ENCODE measurements at places on chromosomes 6 and 20.

- no peak for DNase-seq
- H3K4me3 ChIP-seq = no peak overlapping the region
- H3K4me1 ChIP-seq = peaks cover 7% of the 10 kb centered on the region
- no peaks in the 10 kb centered on the region for H3K36me3 ChIP-seq
Measured at GRCh38 chr20:36349384-36350170, 43.4 kb downstream of the DLGAP4 start.

- DNase-seq = no peak
- H3K4me1 ChIP-seq = peaks cover 31% of the 10 kb centered on the region
- H3K27me3 ChIP-seq = peaks cover 84% of the 10 kb centered on the region
- no peaks in the 10 kb centered on the region for H3K36me3 ChIP-seq
- no peak overlapping the region for H3K27ac ChIP-seq
- H3K4me3 ChIP-seq = peak overlapping the region; percentile 60
Measured at GRCh38 chr20:64039293-64040160, 3.5 kb downstream of the C20orf204 start.

DNA sequence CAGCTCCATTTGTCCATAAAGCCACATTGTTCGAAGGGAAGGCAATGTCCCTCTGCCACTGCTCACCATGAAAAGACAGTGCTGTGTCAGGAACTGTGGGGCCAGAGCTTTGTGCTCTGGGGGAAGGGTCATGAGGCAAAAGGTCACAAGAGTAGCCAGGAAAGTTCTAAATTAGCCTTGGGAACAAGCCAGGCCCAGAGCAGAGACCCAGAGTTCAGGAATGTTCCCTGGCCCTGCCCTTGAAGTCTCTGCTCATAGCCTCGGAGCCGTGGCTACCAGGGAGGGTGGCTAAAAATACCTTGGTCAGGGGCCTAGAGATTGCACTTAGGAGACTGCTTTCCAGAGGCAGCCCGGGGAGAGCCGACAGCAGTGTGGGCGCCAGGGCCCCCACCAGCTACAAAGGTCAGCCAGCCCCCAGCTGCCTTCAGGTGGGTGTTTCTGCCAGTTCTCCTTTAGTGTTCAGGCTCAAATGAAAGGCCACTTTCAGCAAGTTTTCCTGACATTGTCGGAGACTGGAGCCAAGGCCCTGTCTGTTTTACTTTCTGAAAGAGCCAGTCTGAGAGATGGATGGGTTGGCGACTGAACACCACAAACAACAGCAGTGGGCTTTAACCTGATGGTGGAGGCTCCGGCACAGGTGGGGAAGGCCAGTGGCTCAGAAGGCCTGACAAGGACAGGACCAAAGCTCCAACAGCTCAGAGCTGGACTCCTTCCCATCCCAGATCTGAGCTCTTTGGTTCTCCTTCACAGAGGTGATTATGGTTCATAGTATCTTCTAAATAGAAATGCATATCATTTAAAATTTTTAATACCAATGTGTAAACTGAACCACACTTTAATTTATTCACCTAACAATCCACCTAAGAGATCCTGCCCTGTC is 76.2 kb downstream of the CDH26 start:
- H3K27ac ChIP-seq = no peak overlapping the region
- H3K36me3 ChIP-seq = no peaks in the 10 kb centered on the region
- H3K4me1 ChIP-seq = no peaks in the 10 kb centered on the region
- no peak for DNase-seq
- H3K4me3 ChIP-seq = no peak overlapping the region
- no peaks in the 10 kb centered on the region for H3K27me3 ChIP-seq

DNA sequence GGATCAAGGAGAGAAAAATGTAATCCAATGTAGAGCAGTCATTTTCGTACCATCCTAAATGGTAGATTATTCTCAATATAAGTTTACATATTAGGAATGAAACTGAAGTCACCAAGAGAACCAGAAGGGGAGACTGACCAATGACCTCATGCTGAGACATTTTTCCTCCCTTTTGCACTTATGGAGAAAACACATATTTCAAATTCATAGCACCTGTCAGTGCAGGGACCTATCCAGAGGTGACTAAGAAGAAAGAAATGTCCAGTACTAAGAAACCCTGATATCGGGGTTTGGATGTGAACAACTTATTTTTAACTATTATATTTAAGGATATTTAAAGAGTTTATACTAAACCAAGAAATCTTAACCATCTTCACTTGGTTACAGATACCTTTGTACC is 16.6 kb upstream of the LYRM2 start:
- no peak for DNase-seq
- H3K4me1 ChIP-seq = no peaks in the 10 kb centered on the region
- no peak overlapping the region for H3K4me3 ChIP-seq
- no peaks in the 10 kb centered on the region for H3K27me3 ChIP-seq

GRCh38 chr6:116888732-116889360 is 11.8 kb downstream of the RFX6 start:
- peaks cover 9% of the 10 kb centered on the region for H3K4me1 ChIP-seq
- DNase-seq = no peak
- H3K27ac ChIP-seq = no peak overlapping the region
- H3K4me3 ChIP-seq = no peak overlapping the region

- peak; percentile 53 for DNase-seq
- no peak overlapping the region for H3K4me3 ChIP-seq
- no peak overlapping the region for H3K27ac ChIP-seq
- H3K36me3 ChIP-seq = no peaks in the 10 kb centered on the region
- H3K4me1 ChIP-seq = no peaks in the 10 kb centered on the region
- no peaks in the 10 kb centered on the region for H3K27me3 ChIP-seq
Measured at GRCh38 chr6:132598473-132598872, 8.9 kb upstream of the TAAR5 start.

- H3K27ac ChIP-seq = no peak overlapping the region
- no peaks in the 10 kb centered on the region for H3K36me3 ChIP-seq
- DNase-seq = no peak
- H3K27me3 ChIP-seq = no peaks in the 10 kb centered on the region
Measured at GRCh38 chr20:40864470-40864869, 164.2 kb upstream of the TOP1 start.

- H3K27ac ChIP-seq = no peak overlapping the region
- no peak overlapping the region for H3K4me3 ChIP-seq
- H3K27me3 ChIP-seq = peaks cover 8% of the 10 kb centered on the region
Measured at GRCh38 chr20:32544260-32544722, 40.8 kb downstream of the NOL4L start.

GRCh38 chr6:120248451-120248850 is 898.9 kb upstream of the MAN1A1 start:
- H3K36me3 ChIP-seq = no peaks in the 10 kb centered on the region
- H3K4me3 ChIP-seq = no peak overlapping the region
- no peak for DNase-seq
- no peak overlapping the region for H3K27ac ChIP-seq
- no peaks in the 10 kb centered on the region for H3K4me1 ChIP-seq

DNA sequence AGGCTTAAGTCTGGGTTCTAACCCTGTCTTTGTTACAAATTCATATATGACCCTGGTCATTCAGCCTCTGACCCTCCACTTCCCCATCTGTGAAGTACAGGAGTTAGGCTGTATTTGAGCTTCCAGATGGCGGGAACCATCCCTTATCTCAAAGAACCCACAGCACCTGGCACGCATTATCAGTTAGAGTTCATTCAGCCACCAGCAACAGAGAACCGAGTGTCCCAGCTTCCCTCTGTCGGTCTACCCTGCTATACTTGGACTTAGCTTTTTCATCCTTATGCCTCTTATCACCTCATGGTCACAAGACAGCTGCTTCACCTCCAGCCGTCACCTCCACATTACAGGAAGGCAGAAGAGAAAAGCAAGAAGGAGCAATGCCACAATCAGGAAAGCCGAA is 147.8 kb downstream of the EYA2 start:
- no peak overlapping the region for H3K27ac ChIP-seq
- peaks cover 19% of the 10 kb centered on the region for H3K4me1 ChIP-seq
- no peak overlapping the region for H3K4me3 ChIP-seq
- no peak for DNase-seq
- H3K36me3 ChIP-seq = no peaks in the 10 kb centered on the region

DNA sequence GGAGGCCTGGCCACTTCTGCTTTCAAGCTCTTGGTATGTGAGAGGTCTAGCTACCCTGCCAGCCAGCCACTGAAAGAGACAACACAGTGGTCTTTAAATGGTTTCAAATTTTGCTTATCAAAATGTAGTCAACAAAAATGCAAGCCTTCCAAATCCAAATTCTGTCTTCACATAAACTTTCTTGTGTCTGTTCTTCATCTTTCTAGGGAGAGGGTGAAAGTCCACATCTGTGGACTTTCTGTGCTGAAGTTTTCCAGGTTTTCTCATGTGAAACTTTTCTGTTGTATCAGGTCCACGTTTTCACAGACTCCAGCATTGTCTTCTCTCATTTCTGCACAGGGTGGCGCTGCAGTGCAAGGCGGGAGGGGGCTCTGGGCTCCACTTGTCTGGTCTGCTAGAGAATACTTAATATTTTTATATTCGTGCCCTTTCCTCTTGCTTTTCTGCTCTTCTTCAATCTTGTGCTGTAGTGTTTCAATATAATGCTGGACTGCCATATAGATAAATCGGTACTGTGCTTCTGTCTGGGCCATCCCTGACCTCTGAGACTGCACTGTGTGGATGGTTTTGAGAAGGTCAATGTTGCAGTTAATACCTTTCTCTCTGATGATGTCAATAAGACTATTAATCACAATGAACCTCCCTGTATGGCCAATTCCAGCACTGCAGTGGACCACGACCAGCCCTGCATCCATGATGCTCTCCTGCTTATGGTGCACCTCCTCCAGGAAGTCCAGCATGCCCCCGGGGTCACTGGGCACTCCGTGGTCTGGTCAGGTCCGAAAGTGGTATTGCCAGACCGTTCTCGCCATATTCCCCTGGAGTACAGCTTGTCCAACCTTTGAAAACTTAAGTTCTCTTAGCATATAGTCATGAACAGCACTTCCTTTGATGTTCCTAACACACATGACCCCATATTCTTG is 161.6 kb upstream of the TNFAIP3 start:
- H3K4me1 ChIP-seq = no peaks in the 10 kb centered on the region
- H3K36me3 ChIP-seq = no peaks in the 10 kb centered on the region
- H3K4me3 ChIP-seq = no peak overlapping the region
- H3K27me3 ChIP-seq = no peaks in the 10 kb centered on the region
- H3K27ac ChIP-seq = no peak overlapping the region

GRCh38 chr20:38170826-38171674 is 6.0 kb upstream of the TGM2 start:
- H3K27ac ChIP-seq = no peak overlapping the region
- H3K4me3 ChIP-seq = no peak overlapping the region
- H3K27me3 ChIP-seq = no peaks in the 10 kb centered on the region
- no peaks in the 10 kb centered on the region for H3K36me3 ChIP-seq
- H3K4me1 ChIP-seq = peaks cover 20% of the 10 kb centered on the region

DNA sequence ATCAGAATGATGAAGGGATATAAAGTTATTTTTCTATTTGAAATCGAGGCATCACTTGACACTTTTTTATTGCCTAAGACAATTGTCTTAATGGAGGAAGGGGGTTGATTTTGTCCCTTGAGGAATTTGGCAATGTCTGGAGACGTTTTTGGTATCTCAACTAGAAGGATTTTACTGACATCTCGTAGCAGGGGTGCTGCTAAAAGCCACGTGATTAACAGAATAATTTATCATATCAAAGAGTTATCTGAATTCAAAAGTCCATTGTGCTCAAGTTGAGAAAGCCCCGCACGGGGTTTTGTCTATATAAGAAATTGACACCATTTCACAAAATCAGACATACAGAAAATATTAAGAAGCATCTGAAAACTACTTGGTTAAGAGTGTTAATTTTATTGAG is 1.5 kb upstream of the TAAR6 start:
- no peak for DNase-seq
- no peaks in the 10 kb centered on the region for H3K27me3 ChIP-seq
- peaks cover 27% of the 10 kb centered on the region for H3K4me1 ChIP-seq
- no peak overlapping the region for H3K4me3 ChIP-seq

- no peaks in the 10 kb centered on the region for H3K36me3 ChIP-seq
- no peaks in the 10 kb centered on the region for H3K27me3 ChIP-seq
- H3K4me3 ChIP-seq = no peak overlapping the region
- H3K4me1 ChIP-seq = peaks cover 24% of the 10 kb centered on the region
- no peak for DNase-seq
- H3K27ac ChIP-seq = no peak overlapping the region
Measured at GRCh38 chr6:163148451-163149278, 265.9 kb upstream of the QKI start.

DNA sequence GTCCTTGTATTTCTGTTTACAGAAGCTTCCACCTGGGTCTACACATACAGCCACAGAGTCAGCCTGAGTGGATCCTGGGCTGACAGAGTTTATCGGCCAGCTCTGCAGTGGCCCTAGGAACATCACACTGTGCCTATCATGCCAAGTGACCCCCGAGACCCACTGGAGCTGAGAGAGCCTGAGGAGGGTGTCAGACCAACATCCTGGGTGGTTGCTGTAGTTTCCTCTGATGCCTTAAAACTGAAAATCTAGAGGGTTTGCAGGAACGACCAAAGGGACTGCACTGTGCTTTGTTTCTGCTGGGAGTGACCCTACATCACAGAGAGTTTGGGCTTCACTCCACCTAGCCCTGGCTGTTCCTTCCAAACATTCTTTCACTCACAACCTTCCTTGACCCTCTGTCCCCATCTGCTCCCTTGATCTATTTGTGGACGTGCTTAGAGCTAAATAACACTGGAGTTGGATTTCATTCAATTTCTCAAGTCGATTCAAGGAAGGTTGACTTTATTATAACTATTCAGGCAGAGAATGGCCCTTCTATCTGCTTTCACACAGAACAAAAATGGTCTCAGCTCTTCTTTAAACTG is 18.1 kb downstream of the MYLK4 start:
- H3K4me1 ChIP-seq = no peaks in the 10 kb centered on the region
- no peak overlapping the region for H3K4me3 ChIP-seq
- H3K27ac ChIP-seq = no peak overlapping the region
- DNase-seq = no peak

GRCh38 chr6:69835414-69836179 is 30.8 kb upstream of the COL19A1 start:
- H3K27me3 ChIP-seq = no peaks in the 10 kb centered on the region
- DNase-seq = peak; percentile 68
- no peaks in the 10 kb centered on the region for H3K4me1 ChIP-seq

- H3K27me3 ChIP-seq = peaks cover 40% of the 10 kb centered on the region
- no peak for DNase-seq
- no peak overlapping the region for H3K27ac ChIP-seq
- H3K4me3 ChIP-seq = no peak overlapping the region
- H3K36me3 ChIP-seq = no peaks in the 10 kb centered on the region
Measured at GRCh38 chr6:29558439-29559079, 973 bp downstream of the UBD start.

GRCh38 chr6:115667478-115668026 is 393.1 kb downstream of the FRK start:
- H3K27ac ChIP-seq = no peak overlapping the region
- no peaks in the 10 kb centered on the region for H3K36me3 ChIP-seq
- H3K4me1 ChIP-seq = no peaks in the 10 kb centered on the region
- no peak for DNase-seq
- H3K4me3 ChIP-seq = no peak overlapping the region

- H3K4me3 ChIP-seq = no peak overlapping the region
- peaks cover 20% of the 10 kb centered on the region for H3K4me1 ChIP-seq
- H3K27me3 ChIP-seq = peaks cover 3% of the 10 kb centered on the region
- no peaks in the 10 kb centered on the region for H3K36me3 ChIP-seq
Measured at GRCh38 chr6:168163096-168163731, 84.2 kb upstream of the FRMD1 start.

GRCh38 chr6:164184410-164184809 is 769.9 kb downstream of the QKI start:
- H3K4me1 ChIP-seq = no peaks in the 10 kb centered on the region
- no peaks in the 10 kb centered on the region for H3K36me3 ChIP-seq
- H3K4me3 ChIP-seq = no peak overlapping the region
- DNase-seq = no peak
- no peak overlapping the region for H3K27ac ChIP-seq

Data from neural progenitor cell (in vitro differentiated cells).